ENCODE measurements at places on chromosomes 6 and 20. TPM values are rescaled to one million over a fixed set of nuclear protein-coding genes. Genes with fewer than 3 reads are reported as not detected.

DNA sequence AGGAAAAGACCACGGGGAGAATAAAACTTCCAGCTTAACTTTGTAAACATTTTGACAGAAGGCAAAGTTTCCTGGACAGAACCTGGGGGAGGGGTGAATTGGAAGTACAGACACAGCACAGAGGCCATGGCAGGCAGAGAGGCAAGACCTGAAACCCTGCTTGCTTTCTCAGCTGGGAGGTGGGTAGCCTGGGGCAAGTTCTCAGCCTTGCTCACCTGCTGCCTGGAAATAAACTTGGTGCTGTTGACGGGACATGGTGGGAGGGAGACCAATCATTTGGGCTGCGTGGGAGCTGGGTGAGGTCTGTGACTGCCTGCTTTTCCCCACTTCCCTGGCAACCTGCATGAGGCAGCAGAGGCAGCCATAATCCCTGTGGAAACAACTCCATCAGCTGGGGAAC is 221.3 kb downstream of the MOXD1 start:
- no peak for DNase-seq

- no peak for DNase-seq
These were observed 156.8 kb upstream of the PLCB4 start for GRCh38 chr20:8912096-8912495.

DNA sequence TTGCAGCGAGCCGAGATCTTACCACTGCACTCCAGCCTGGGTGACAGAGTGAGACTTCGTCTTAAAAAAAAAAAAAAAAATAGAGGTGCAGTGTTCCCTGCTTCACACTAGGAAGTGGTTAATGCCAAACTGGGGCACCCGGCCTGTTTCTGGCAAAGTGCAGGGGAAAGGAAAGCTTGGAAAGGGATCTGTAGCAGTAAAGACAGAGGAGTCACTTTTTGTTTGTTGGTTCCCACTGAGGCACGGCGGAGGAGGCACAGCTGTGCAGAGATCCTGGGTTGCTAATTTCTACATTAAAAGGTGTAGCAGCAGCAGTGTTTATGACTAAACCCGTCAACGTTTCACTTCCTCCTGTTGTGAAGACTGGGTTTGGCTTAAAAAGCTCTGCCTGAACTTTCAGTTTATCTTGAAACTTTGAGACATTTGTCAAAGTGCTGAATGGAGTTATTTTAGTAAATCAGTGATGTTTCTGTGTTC is 125.6 kb downstream of the CARMIL1 start:
- DNase-seq = no peak

DNA sequence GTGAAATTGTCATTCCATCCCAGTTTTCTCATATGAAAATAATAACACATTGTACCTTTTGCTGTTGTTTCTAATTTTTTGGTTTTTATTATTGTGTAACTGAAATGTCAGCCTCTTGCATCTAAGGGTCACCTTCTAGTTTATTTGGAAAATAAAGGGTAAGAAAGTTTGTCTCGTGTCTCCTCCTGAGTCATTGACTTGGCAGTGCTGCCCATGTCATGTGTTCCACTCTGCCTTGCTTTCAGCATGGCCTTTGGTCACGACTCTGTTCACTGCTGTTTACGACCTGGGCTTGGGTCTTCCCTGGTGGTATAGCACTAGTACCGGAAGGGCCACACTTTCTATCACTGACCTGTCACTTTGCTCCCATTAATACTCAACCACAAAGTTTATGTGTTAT is 171.4 kb upstream of the RSPO3 start:
- DNase-seq = no peak

DNA sequence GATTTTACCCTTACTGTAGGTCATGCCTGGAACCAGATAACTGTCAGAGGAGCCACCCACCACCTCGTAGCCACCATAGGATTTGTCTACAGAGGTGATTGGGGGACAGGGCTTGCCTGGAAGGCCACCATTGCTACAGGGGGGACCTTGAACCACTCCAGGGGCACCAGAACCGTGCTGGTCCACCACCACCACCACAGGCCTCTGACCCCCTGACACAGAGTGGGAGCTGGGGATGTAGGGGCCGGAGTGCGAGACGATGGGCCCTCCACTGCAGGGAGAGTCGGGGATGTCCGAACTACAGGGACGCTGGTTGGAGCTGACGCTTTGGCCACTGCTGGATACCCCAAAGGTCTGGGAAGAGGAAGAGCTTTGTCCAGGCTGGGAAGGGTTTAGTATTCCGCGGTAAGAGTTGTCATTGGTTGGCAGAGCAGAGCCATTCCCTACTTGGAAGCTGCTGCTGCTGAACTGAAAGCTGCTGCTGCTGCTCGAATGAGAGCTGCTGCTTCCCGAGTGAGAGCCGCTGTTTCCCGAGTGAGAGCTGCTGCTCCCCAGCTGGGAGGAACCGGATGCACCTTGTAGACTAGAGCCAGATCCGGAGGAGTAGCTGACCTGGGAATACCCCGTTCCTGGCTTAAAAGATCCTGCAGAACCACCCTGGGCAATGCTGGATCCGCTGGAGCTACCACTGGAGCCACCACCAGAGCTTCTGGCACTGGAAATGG is 2.2 kb downstream of the PSORS1C1 start:
- no peak for DNase-seq

DNA sequence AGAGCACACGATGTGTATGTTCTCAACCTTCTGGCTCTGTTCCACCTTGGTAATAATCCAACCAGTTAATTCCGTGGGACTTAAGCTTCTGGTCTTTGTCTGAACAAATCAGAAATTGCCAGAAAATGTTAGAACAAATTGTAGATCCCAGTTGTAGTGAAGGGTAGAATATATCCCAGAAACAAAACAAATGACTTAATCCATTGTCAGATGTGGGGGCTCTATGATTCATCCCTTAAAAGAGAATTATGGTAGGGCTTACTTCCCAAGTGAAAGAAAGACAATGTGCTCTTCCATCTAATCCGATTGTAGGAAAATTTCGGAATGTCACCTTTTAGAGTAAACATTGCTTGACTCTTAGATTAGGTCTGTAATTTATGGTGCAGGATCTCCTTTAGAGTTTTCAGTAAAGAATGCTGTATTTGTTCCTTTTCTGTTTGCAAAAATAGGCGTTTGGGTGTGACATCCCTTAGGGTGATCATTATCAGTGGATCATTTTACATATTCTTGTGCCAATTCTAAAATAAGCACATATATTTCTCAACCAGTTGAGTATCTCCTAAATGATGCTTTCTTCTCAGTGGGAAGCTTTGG is 234.5 kb upstream of the ZNF217 start:
- peak; percentile 91 for DNase-seq

DNA sequence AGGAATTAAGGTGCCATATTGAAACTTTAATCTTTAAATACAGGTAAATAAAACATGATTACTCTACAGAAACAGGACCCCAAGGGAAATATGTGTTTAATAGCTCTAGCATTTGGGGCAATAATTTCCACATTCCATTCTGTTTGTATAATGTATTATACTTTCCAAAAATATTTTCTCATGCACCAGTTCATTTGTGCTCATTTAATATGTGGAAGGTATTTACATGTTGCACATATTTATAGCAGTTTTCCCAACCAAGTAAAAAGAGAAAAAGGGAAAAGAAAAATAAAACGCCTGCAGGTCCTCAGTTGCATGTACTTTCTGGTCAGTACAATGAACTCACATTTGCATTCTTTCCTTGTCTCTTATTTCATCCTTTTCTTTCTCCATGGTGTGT is 129.5 kb upstream of the SULF2 start:
- no peak for DNase-seq

SAMD3 gene
- 0.29 TPM for polyA plus RNA-seq

- DNase-seq = no peak
These were observed 108.5 kb downstream of the MMS22L start for GRCh38 chr6:97174471-97174870.

KIF25 gene
- not detected for polyA plus RNA-seq

SRSF3 gene
- polyA plus RNA-seq = 394 TPM

DNA sequence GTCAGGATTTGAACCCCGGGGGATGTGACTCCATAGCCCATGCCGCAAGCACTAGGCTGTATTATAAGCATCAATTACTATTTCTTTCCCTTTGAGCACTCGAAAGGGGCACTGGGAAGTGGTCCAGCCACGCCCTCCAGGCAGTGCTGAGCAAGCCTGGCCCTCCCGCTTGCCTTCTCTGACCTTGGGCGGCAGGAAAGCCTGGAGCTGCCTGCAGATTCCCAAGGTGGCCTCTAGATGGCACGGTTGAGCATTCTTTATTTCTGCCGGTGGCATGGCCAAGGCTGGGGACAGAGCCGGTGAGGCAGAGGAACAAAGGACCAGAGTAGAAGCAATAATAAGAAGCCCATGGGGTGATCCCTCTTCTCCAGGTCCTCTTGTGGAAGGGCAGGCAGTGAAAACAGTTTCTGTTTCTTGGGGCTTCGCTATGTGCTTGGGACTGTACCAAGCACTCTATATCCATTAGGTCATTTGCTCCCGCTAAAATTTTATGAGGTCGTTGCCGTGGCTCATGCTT is 32.0 kb downstream of the ARHGAP40 start:
- DNase-seq = peak; percentile 30

DNA sequence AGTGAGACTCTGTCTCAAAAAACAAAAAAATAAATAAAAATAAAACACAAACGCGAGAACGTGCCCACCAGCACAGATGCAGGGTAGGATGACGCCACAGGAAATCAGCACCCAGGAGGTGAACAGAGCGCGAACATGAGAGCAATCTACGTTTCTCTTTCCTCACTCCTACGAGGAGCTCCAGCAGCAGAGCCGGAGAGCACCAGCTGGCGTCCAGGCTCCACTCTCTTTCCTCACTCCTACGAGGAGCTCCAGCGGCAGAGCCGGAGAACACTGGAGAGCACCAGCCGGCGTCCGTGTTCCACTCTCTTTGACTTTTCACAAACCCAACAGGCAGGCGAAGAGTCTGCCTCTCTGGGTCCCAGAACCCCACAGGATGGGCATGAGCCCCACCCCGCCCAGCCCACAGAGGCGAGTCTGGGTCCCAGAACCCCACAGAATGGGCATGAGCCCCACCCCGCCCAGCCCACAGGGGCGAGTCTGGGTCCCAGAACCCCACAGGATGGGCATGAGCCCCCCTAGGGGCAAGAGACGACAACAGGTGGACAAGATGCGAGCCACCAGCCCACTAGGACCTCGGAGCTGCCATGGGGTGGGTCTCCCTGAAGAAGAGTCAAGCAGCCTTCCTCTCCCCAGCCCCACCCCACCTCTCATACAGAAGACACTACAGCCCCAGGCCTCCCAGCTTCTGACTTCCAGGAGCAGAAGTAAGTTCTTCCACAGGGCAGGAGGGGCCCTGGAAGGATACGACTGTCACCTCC is 20.2 kb downstream of the ZBTB46 start:
- no peak for DNase-seq

DNA sequence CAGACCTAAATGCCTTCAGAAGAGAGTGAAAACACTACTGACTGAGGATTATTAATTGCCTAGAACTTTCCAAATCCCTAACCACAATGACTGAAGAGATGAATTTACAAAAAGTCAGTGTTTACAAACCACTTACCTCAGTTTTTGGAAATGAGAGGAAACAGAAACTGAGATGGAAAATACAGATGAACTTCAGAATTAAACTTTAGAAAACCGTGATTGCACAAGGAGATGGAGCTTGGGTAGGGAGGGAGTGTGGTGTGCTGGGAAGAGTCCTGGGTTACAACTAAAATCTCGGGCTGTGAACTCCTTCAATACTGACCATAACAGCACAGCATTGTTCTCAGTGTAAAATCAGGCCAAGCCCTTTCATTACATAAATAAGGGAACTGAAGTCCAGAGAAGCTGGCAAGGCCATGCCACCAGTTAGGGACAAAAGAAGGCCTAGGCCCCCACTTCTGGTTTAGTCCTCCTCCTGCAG is 4.0 kb downstream of the ELMO2 start:
- no peak for DNase-seq

- DNase-seq = peak; percentile 46
These were observed 85.4 kb downstream of the HFE start for GRCh38 chr6:26172608-26172968.

DNA sequence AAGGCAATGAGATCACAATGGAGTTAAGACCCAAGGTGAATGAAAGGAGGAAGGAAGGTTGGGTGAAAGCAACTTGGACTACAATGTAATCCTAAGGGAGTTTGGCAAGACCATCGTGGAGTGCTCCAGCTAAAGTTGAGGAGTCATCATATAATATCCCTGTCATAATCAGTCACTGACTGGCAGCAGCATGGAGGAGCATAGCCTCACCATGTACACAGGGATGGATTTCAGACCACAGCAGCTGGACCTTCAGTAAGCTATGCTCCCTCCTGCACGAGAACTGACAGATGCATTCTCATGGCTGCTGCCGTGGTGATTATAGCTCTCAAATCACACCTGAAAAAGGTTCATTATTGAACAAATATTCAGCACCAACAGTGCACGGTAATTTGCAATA is 43.0 kb downstream of the GOPC start:
- no peak for DNase-seq

- no peak for DNase-seq
These were observed 54.7 kb downstream of the PHF20 start for GRCh38 chr20:35826397-35826998.

DNA sequence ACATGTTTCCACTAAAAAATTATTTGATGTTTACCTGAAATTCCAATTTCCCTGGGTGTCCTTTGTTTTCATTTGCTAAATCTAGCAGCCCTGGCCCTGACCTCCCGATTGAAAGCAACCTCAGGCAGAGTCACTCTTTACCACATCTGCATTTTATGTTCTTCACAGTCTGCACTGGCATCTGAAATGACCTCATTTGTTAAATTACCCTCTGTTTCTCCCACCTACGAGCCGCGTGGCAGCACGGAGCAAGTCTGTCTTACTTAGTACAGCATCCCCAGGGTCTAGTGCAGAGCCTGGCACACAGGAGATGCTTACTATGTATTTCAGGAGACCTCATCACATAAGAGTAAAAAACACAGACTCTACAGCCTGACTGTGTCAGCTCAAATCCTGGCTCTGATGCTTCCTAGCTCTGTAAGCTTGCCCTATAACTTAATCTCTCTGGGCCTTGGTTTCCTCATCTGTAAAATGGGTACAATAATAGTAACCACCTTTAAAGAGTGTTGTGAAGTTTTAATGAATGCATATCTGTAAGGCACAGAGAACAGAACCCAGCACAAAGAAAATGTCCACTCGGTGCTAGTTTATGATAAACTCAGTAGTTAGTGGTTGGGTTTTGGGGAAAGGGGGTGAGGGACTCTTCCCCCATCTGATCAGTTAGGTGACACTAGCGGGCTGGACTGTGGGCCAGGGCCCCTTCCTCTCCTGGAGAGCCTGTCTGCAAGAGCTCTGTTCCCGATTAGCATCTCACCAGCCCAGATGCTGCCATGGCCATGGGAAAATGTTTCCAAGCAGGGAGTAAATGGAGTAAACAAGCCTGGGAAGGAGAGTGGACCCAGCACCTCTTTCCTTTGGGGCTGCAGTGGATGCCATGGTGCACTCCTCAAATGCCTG is 88.2 kb downstream of the PREX1 start:
- no peak for DNase-seq

SSTR4 gene
- polyA plus RNA-seq = not detected

RSPO3 gene
- polyA plus RNA-seq = not detected
